ENCODE measurements at places on chromosomes 5 and 9. TPM values are rescaled to one million over a fixed set of nuclear protein-coding genes. Genes with fewer than 3 reads are reported as not detected.

PRXL2C gene
- 28.3 TPM for total RNA-seq

DNA sequence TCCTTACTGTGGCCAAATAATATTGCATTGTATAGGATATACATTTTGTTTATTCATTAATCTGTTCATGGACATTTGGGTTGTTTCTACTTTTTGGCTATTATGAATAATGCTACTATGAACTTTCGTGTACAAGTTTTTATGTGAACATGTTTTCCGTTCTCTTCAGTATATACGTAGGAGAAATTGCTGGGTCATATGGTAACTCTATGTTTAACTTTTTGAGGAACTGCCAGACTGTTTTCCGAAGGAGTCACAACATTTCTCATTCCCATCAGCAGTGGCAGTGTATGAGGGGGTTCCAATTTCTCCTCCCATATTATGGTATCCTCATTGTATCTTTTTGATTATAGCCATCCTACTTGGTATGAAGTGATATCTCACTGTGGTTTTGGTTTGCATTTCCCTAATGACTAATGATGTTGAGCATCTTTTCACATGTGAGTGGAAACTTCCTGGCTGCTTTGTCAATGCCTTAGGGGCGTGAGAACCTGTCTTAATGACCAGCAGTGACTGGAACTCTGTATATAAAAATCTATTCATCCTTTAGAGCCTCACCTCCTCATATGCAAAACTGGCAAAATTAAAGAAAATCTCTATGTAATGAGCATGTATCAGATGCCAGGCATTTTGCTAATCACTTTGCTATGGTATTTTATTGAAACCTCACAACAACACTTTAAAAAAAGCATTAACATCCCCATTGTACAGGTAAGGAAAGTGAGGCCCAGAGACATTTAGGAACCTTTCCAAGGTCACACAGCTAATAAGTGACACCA is 47.8 kb upstream of the TGFBR1 start:
- DNase-seq, result no peak

DNA sequence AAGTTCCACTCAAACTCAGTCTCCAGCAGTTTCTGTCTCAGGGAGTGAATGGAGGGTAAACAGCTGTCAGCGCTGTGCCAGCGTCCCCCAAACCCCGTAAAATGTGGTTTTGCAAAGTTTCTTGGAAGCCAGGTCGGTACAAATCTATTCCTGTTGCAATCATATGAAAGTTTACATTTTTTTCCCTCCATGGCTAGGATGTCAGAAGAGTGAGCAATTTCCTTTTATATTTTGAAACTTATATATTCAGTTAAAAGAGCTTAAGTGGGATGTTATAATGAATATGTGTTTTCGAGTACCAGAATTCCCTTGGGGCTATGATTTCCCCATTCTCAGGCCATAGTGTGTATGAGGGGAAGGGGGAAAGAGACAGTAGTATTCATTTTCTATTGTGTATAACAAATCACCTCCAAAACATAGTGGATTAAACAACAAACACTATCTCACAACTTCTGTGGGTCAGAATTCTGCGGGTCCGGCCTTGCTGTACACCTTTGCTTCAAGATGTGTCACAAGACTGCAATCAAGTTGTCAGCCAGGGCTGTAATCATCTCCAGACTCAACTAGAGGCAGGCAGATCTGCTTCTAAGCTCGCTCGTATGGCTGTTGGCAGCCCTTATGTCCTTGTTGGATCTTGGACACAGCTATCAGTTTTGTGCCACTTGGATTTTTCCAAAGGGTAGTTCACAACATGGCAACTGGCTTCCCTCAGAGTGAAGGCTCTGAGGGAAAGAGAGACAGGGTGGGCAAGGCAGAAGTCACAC is 107.4 kb downstream of the SNX18 start:
- DNase-seq, result no peak

GRCh38 chr9:101271102-101271501 is 113.7 kb downstream of the BAAT start:
- DNase-seq, result no peak

EDIL3 gene
- total RNA-seq, result 1.7 TPM

All from Right ventricle myocardium superior (tissue), 1 donor.